ENCODE measurements at places on chromosomes 4 and X.

- no peak for DNase-seq
These were observed 130.6 kb upstream of the ATP6AP2 start for GRCh38 chrX:40449956-40450706.

- no peak for DNase-seq
These were observed 20.1 kb upstream of the ADRA2C start for GRCh38 chr4:3745886-3746656.

DNA sequence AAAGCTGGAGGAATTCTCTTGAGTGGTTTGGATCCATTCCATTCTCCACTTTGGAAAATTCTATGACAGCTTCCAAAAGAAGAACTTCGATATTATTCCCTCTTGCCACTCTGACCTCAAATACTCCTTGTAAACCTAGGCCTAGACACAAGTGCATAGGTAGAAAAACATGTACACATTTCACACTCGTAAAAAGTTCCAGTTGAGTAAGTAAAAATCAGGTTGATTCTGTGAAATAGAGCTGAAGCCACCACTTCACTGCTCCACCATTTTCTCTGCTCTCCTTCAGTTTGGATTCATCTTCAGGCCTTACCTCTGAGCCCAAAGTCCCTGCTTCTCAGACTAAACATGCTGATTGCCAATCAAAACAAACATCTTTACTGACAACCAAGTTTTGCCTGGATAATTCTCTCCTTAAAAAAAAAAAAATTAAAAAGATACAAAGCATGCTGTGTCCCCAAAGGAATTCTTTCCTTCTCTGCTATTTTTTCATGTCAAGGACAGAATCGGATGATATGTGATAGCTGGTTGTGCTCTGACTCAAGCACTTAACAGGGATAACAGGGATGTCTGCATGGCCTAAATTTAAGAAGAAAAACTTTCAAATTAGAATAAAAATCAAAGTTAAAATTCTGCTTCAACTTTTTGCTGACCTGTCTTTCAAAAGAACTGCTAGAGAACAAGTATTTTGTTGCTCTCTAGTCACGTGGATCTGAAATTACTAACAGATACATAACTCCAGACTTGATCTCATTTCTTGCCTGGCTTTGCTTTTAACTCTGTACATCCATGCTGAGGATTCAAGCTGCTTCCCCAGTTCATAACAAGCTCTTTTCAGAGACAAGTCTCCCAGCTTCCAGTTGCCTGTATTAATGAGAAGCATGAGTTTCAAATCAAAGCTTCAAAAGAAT lies 420.9 kb upstream of the INTU start:
- DNase-seq = no peak

DNA sequence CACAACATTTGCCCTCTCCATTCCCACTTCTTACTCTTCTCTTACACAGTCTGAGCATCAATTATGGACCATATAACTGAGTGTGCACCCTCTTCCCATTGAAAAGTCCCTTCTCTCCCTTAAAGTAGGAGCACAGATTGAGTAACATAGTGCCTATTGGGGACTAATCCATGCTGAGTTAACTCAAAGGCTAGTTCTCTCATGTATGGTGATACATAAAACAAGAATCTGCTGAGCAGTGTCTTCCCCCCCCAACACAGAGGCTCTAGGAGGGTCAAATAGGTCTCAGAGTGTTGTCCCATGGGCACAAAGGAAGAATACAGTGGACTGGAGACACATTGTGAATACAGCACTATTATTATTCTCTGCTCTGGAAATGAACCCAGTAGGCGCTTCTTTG lies 274.6 kb upstream of the BOD1L1 start:
- no peak for DNase-seq

- no peak for DNase-seq
These were observed 88.1 kb downstream of the TSPAN5 start for GRCh38 chr4:98570151-98570797.

DNA sequence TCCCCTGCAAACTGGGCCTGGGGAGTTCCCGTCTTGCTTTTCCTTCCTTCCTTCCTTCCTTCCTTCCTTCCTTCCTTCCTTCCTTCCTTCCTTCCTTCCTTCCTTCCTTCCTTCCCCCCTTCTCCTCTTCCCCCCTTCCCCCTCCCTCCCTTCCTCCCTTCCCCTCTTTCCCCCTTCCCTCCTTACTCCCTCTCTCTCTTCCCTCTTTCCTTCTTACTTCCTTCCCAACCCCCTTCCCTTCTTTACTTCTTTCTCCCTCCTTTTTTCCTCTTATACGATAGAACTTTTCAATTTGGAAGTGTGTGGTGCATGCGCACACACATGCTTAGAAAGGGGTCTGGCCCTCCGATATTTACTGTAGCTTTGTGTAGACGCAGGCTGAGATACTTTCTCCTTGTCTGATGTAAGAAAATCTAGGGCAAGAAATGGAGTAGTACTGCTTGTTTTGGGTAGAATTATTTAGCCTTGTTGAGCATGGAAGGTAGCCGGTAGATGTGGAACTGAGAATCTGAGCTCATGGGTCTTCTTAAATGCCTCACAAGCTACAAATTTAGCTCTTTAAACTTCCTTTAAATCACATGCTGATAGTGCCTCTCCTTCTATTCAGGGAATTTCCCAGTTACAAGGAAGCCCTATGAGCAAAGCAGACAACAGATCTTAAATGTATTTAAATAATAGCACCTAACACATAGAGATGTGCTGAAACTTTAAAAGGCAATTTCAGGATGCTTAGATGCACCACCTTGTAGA lies 189.6 kb downstream of the GPAT3 start:
- no peak for DNase-seq

All from B cell (primary cell).